Heart left ventricle (tissue), 16 donors: ENCODE measurements at places on chromosomes 2 and 18. TPM values are rescaled to one million over a fixed set of nuclear protein-coding genes. Genes with fewer than 3 reads are reported as not detected.

The IL36A gene
- not detected for total RNA-seq

The CYS1 gene
- 7.8 TPM for total RNA-seq

The PRKAG3 gene
- not detected for total RNA-seq

The EVA1A gene
- 1.6 TPM for total RNA-seq

The TDRD15 gene
- total RNA-seq = 0.05 TPM

The QPCT gene
- total RNA-seq = 2.2 TPM

The KCNG3 gene
- total RNA-seq = not detected

The FBLN7 gene
- 2.9 TPM for total RNA-seq

The DIPK1C gene
- total RNA-seq = 9.0 TPM

The RNF144A gene
- total RNA-seq = 21.2 TPM

The LCT gene
- total RNA-seq = not detected

The DPP4 gene
- 16.1 TPM for total RNA-seq

The LRRC30 gene
- total RNA-seq = not detected

The C2orf80 gene
- not detected for total RNA-seq

The CFC1 gene
- not detected for total RNA-seq

The UGT1A8 gene
- total RNA-seq = not detected

The HOXD4 gene
- total RNA-seq = not detected

The COX5B gene
- 970 TPM for total RNA-seq

The PLCL1 gene
- 77.3 TPM for total RNA-seq

The SULT1C2 gene
- 1.1 TPM for total RNA-seq

The RRM2 gene
- 1.4 TPM for total RNA-seq

The NR4A2 gene
- 14.2 TPM for total RNA-seq

The BOLL gene
- total RNA-seq = not detected

The GREB1 gene
- 5.7 TPM for total RNA-seq

The TRIM43 gene
- not detected for total RNA-seq

The HNRNPA3 gene
- 73.3 TPM for total RNA-seq

The MC5R gene
- total RNA-seq = not detected

The ALK gene
- total RNA-seq = not detected

The LOXL3 gene
- total RNA-seq = 1.9 TPM

The POTEJ gene
- not detected for total RNA-seq

The TUBA3E gene
- 75.5 TPM for total RNA-seq

The RAPH1 gene
- total RNA-seq = 15.2 TPM

The USP37 gene
- total RNA-seq = 5.8 TPM

The CEBPZOS gene
- 60.1 TPM for total RNA-seq

The PROKR1 gene
- total RNA-seq = not detected

The AKAIN1 gene
- total RNA-seq = not detected

The GAL3ST2 gene
- not detected for total RNA-seq

The RPE gene
- 10.7 TPM for total RNA-seq

The RAMP1 gene
- 36.5 TPM for total RNA-seq

The KCMF1 gene
- 87.3 TPM for total RNA-seq

The KIF3C gene
- total RNA-seq = 1.5 TPM

The ERMN gene
- 0.07 TPM for total RNA-seq

The ADAM23 gene
- total RNA-seq = 51.3 TPM

The TSPYL6 gene
- not detected for total RNA-seq

The TTC31 gene
- total RNA-seq = 7.7 TPM

The GLS gene
- 33.2 TPM for total RNA-seq

The TUBA4B gene
- total RNA-seq = not detected

The PDK1 gene
- 27.5 TPM for total RNA-seq

The IL18RAP gene
- total RNA-seq = 0.22 TPM

The TMEM178A gene
- total RNA-seq = 2.8 TPM

The WDR75 gene
- 16.4 TPM for total RNA-seq

The CFAP53 gene
- not detected for total RNA-seq

The SPDYA gene
- total RNA-seq = 0.17 TPM

The DSC2 gene
- 29.6 TPM for total RNA-seq

The CNRIP1 gene
- total RNA-seq = 5.8 TPM

The AGXT gene
- not detected for total RNA-seq
